Mononuclear cell (primary cell): ENCODE measurements at places on chromosomes 2 and 18. TPM values are rescaled to one million over a fixed set of nuclear protein-coding genes. Genes with fewer than 3 reads are reported as not detected.

Gene ZCCHC2
- 54.5 TPM for total RNA-seq

Gene HOXD13
- not detected for total RNA-seq

Gene IL1RL1
- 2.7 TPM for total RNA-seq

Gene MFF
- total RNA-seq: 61.7 TPM

Gene MEP1B
- total RNA-seq: not detected

Gene MTX2
- total RNA-seq: 5.0 TPM

Gene ZDBF2
- total RNA-seq: 21.0 TPM

Gene C2orf76
- total RNA-seq: 4.8 TPM

Gene MAP2
- total RNA-seq: 0.73 TPM

Gene ICA1L
- 3.4 TPM for total RNA-seq

Gene GALNT14
- total RNA-seq: 0.31 TPM

Gene CREG2
- total RNA-seq: not detected

Gene IFT172
- total RNA-seq: 5.9 TPM

Gene MTCL1
- total RNA-seq: 0.63 TPM

Gene SERPINB10
- total RNA-seq: 5.7 TPM

Gene SERPINB7
- not detected for total RNA-seq

Gene SPRED2
- total RNA-seq: 1.7 TPM

Gene TLX2
- total RNA-seq: 0.10 TPM

Gene UGT1A10
- total RNA-seq: not detected

Gene NYAP2
- 0.10 TPM for total RNA-seq

Gene SERPINB11
- total RNA-seq: not detected

Gene TMEM247
- not detected for total RNA-seq

Gene SLC9A2
- total RNA-seq: not detected
